HS-27A (cell line): ENCODE measurements at places on chromosomes 2 and 18.

DNA sequence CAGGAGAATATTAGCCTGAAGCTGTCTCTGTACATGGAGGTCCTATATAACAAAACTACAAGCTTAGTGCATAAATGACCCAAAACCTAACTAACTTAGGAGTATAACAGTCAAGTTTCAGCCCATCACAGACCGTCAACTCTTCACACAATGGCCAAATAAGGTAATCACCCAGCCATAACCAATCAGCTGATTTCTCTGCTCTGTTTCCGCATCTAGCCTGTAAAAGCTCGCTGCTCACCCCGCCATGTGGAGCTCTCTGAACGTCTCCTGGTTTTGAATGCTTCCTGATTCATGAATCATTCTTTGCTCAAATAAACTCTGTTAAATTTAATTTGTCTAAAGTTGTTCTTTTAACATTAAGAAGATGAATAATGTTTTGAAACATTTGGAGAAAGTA lies 593.6 kb downstream of the TMX3 start:
- no peak for DNase-seq

DNA sequence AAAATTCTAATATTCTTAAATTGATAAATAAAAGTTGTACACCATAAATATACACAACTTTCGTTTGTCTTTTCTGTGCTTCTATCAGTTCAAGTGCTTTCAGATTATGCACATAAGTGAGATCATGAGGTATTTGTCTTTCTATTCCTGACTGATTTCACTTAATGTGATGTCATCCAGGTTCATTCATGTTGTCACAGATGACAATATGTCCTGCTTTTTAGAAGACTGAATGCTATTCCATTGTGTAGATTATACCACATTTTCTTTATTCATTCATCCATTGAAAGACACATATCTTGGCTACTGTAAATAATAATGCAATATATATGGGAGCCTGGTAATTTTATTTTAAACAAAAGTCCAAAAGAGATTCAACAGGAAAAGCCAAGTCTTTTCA lies 190.1 kb upstream of the ERBB4 start:
- no peak for DNase-seq

- DNase-seq = no peak
These were observed 904 bp upstream of the SFXN5 start for GRCh38 chr2:73072416-73072815.

- DNase-seq = no peak
These were observed 13.0 kb downstream of the KIF5C start for GRCh38 chr2:148888003-148888501.

- DNase-seq = no peak
These were observed 42.8 kb downstream of the SCRN3 start for GRCh38 chr2:174438146-174438886.

DNA sequence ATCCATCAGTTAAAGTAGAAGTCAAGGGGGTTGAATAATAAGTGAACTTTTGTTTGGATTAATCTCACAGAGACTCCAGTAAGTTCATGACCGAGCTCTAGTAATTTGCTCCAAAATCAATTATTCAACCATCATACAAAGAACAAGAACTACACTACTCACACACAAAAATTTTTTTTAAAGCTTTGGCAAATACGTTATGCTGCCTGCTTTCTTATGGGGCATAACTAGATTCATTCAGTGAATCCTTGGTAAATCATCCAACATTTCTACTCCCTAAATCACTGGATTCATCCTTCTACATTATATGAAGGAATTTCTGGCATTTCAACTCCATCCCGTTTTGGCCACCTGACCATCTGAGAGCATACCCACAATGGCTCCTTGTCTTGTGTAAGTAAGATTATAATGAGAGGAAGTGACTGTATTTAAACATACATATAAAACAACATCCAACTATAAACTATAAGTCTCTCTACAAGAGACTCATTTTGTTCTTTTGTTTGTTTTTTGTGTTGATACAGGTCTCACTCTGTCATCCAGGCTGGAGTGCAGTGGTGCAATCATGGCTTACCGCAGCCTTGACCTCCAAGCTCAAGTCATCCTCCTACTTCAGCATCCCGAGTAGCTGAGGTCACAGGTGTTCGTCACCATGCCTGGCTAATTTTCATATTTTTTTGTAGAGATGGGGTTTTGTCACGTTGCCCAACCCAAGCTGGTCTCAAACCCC lies 144.2 kb upstream of the LRRTM4 start:
- no peak for DNase-seq

DNA sequence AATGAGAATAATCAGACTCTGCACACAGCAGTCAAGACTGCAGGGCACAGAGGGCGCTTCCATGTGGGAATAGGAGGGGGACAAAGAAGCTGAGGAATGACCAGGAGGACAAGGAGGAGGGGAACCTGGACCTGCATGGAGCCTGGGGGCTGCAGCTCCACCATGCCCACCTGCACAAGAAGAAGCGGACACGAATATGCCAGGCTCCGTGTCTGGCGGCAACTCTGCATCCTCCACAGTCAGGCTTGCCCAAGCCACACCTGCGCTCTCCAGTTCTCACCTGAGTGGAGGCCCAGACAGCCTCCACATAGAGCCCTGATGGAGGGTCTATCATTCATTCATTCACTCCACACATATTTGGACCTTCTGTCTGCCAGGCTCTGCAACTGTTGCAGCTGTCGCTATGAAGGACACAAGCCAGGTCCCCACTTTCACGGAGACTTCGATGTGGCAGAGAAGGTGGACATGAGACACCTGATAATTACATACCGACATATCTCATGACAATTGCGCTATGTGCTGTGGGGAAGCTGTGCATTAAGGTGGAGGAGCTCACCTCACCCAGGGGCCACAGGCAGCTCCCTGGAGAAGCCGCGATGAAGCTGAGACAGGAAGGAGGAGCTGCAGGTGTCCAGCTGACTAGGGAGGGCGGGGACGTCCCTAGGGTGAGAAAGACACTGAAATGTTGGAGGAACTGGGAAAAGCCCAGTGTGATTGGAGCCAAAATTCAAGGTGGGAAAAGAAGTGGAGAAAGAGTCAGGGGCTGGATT lies 159.2 kb downstream of the INHBB start:
- no peak for DNase-seq
